Activated naive CD4-positive, alpha-beta T cell treated with anti-CD3 and anti-CD28 coated beads for 36 hours (primary cell): ENCODE measurements at places on chromosomes 5 and 9.
A peak's percentile ranks its signal among the peaks of the same experiment; 100 is the strongest.

DNA sequence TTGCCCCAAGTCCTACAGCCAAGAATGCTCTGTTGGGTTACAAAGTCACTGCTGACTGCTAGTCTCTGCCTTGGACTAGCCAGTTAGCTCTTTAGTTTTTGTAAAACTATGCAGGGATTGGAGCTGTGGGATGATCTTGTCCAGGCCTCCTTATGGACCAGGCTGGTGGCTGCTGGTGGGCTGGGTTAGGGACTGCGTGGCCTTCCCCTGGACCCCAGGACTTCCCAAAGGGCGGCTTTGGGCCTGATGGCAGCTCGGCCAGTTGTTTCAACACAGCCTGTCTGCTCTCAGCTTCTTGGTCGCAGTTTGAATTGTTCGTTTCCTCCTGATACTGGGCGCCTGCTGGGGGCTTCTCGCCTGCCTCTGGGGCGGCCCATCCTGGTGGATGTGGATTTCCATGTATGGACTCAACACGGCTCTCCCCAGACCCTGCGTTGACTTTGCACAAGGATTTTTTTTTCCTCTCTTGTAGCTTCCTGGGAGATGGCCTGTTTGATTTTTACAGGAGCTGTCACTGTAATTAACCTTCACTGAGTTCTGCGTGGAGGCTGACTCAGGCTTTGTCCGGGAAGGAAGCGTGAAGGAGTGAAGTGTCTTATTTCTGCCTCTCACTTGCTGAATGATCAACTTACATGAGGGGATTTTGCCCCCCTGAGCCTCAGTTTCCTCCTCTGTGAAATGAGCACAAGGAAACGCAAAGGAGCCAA, 91.9 kb upstream of the NEURL1B start:
- DNase-seq: no peak

- no peak for DNase-seq
Observed at GRCh38 chr5:72121780-72122445, 14.6 kb downstream of the MAP1B start.

GRCh38 chr9:100579665-100580064, 1.8 kb downstream of the CAVIN4 start:
- DNase-seq: no peak

GRCh38 chr9:93679536-93680442, 103.4 kb downstream of the PHF2 start:
- DNase-seq: no peak

- no peak for DNase-seq
Observed at GRCh38 chr9:87643778-87644570, 81.9 kb upstream of the CTSL start.

GRCh38 chr5:122342256-122342655, 30.2 kb downstream of the SNCAIP start:
- no peak for DNase-seq

- DNase-seq: no peak
Observed at GRCh38 chr5:19301271-19301670, 686.7 kb downstream of the CDH18 start.

GRCh38 chr5:133382661-133383579, 229.4 kb downstream of the FSTL4 start:
- no peak for DNase-seq

DNA sequence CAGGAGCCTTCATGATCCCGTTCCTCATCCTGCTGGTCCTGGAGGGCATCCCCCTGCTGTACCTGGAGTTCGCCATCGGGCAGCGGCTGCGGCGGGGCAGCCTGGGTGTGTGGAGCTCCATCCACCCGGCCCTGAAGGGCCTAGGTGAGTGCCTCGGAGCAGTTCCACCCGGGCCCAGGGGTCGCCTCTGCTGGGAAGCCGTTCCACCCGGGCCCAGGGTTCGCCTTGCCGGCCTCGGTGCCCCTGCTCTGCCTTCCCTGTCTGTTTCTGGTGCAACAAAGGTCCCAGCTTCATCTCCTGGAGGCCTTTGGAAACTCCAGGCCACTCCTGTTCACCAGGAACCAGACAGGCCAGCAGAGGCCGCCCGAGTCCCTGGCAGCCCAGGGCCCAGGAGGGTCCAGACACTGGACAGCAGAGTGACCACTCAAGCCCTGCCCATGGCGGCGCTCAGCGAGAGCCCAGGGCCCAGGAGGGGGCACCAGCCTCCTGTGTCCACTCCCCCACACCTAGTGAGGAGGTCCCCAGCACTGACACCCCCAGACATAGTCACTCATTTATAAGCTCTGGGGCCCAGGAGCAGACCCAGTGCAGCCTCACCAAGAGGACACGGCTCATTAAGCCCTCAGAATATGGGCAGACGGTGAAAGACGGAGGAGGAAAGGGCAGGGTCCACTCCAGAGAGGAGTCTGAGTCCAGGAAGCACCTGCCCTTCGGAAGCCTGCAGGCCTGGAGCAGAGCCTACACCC, 7.5 kb downstream of the SLC6A19 start:
- DNase-seq: no peak

DNA sequence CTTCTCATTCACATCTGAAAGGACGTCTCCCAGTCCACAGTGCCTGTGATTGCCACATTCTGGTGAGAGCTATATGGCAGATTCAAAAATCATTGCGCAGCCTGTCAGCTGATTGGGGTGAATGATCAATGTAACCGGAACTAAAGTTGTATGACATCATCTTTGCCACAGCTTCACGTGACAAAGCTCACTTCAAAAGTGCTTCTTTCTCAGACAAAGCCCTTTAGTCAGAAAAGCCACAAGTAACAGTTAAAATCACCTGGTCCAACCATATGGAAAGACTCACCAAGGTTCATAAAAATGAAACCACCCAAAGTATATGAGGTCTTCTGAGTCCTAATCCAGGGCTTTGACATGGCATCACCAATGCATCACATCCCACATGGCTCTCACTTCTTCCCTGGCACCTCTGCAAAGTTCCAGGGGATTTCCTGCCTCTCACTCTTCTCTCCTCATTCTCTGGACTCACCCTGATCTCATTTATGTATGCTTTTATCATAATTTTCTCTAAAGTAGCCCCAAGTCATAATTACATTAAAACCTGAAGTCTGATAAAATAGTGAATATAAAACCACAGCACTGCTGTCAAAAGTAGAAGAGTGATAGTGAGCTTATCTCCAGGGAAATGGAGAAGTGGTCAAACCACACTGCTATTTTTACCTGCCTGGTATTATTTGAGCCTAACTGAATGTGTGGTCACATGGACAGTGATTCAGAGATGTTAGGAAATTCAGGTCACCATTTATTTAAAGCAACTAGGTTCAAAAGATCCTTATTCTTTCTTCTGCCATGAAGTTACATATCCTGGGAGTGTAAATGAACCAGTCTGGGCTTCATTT, 193.1 kb upstream of the PTGER4 start:
- DNase-seq: peak; percentile 85

GRCh38 chr5:171659896-171660295, 125.7 kb upstream of the SMIM23 start:
- DNase-seq: no peak

DNA sequence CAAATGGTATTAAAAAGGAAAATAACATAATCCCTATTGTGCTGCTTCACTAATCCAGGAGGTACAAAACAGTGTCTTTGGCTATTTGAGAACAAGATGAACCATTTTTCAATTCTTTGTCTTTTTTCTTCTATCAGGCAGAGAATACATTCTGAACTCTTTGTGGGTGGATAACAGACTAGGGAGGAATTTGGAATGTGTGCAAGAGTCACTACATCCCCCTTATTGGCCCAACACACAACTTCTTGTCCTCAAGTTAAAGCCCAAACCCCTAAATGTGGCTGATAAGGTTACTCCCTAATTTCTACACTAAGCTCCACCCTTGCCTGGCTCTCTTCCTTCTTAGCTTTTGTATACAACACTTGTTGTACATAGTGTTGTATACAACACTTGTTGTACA, 342.7 kb upstream of the RFX3 start:
- no peak for DNase-seq

GRCh38 chr9:16801871-16802466, 68.5 kb downstream of the BNC2 start:
- no peak for DNase-seq
